ENCODE measurements at places on chromosomes 2 and 18.

GRCh38 chr2:240846873-240847595 is 21.6 kb upstream of the AGXT start:
- DNase-seq = no peak

DNA sequence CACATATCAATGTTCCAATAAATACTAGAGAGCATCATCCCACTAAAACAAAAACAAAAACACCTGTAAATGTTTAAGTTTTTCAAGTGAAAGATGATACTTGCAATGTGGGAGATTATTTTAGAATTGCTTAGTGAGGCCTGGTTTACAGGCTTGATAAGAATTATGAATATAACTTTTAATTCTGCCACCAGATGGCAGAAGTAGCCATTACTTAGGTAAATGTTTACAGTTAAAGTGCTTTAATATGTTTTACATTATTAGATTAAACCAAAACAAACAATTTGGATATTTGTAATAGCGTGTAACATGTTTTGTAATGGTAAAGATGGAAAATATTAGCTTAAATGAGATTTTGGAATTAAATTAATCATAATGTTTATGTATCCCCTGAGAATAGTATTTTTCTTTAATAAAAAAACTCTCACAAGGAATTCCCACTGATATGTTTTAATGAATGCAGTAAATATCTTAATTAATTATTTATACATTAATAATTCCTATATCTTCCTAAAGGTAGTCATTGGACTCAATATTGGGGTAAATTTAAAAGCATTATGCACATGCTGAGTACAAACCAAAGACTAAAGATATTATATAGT is 522.0 kb downstream of the SPAG16 start:
- DNase-seq = no peak

- no peak for DNase-seq
Observed at GRCh38 chr2:24164416-24164973, 10.4 kb upstream of the FAM228A start.

DNA sequence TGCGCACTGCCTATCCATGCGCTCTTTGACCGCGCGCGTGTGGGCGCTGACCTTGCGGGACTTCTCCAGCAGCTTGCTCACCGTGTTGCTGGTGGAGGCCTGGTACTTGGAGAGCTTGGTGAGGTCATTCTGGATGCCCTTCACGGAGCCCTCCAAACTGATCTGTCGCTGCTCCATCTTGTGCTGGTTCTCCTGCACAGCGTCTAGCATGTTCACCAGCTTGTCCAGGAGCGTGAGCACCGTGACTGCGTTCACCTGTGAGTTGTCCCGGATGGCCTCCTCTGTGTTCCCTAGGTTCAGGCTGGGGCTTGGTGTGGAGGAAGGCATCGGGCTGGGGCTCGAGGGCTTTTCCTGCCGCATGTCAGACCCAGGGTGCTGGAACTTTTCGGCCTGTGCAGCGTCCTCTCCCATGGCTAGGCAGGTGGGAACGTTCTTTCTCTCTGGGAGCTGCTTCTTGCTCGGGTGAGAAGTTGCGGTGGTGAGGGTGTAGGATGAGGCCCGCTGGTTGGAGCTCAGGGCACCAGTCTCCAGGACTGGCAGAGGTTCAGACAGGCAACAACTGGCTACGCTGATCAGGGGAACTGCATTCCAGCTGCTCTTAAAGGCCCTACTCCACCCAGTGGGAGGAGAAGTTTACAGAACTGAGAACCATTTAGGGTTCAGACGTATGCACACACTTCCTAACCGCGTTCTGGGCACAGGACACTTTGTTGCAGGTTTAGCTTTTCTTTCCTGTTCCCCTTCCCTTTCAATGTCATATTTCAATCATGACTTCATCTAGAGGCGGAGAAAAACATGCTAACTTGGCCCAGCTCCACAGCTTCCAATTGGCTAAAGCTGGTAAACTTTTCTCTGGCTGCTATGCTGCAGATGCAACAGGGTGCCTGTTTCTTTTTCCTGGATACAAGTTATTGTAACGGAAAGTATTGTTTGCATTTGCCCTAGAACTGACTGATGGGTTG is at the start of gene CAVIN2:
TSS of gene CAVIN2 (minus strand) at position 574 of the 962 bp plus-strand sequence. CDS start at position 411, 163 bp downstream.
- no peak for DNase-seq

- DNase-seq = no peak
Observed at GRCh38 chr2:3633982-3634595, 23.9 kb upstream of the ALLC start.

DNA sequence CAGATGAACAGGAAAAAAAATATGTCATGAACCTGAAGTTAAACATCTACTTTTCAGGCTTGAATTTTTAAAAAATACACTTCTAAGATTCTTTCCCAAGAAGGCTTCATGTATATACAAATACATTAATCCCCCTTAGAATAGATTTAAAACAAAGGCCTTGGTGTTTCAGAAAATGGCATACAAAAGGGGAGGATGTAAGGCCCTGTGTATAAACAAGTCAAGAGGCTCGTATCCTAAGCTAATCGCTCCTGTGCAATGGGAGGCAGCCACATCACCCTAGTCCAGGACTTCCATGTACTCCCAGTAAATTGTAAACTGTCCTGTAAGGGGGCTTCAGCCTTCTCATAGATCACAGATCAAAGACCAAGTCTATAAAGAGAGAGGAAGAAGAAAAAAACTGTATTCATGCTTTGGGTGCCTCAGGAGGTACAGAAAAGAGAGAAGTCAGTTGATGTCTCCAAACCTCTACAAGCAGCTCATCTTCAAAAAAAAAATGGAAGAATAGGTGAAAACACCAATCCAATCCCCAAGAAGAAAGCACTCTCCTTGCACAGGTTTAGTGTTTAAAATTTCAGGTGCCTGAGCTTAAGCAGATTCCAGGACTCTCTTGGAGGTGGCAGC is 53.9 kb downstream of the ANKRD44 start:
- no peak for DNase-seq

DNA sequence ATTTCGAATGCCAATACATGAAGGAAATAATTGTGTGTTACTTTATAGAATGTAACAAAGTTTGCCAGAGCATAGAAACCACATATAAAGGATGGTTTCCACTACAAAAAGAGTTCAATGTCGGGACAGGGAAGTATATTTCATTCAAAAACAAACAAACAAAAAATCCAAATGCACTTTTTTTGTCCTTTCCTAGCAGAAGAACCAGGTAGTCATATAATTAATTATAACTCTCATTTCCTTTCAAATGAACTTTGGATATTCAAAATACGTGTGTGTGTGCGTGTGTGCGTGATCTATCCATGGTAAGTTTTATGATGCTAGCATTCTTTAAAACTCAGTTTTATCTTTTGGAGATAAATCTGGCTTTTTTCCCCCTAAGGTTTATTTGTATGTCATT is 8.3 kb downstream of the FN1 start:
- no peak for DNase-seq

- no peak for DNase-seq
Observed at GRCh38 chr2:171317492-171318125, 116.2 kb downstream of the METTL8 start.

GRCh38 chr2:48414980-48415835 is 114.7 kb upstream of the STON1 start:
- no peak for DNase-seq

- no peak for DNase-seq
Observed at GRCh38 chr18:43606795-43607194, 329.5 kb upstream of the SYT4 start.

DNA sequence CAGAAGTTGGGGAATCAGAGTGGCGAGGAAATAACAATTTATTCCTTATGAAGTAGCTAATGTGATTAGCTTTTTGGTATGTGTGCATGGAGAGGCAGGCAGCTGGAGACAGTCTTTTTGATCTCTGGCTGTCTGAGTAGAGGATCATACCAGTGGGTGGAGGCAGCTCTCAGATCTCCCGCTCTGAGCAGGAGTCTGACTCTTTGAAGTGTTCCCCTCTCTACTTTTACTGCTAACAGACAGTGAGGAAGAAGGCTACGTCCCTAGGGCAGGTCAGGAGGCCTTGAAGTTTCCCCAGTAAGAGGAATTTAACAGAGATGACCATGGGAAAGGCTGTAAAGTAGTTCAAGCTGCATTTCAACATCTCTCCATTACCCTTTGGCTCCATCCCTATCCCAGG is 111.9 kb upstream of the REG3A start:
- DNase-seq = no peak

GRCh38 chr18:54530285-54530684 is 60.8 kb upstream of the DYNAP start:
- no peak for DNase-seq

DNA sequence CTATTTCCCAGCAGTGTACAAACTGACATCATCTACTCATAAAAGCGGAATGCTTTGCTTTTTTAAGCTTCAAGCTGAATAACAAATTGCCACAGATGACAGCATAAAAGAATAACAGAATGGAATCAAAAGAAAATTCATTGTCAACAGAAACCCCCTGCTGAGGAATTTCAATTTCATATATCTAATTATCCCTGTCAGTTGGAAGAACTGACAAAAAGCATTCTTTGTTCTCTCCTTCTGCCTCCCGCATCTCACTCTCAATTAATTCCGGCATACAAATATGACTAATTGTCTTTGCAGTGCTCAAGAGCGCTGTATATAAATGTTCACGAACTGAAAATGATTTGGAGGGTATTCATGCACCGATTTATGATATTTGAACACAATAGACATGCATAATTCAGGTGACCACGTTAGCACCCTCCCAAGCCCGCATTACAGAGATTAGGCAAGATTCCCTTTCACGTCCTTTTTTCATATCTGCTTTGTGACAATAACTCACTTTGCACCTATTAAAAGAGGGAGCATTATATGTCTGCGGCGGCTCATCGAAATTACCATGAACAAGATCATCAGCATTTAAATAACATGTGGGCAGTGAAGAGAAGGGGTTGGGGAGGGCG is 277.7 kb upstream of the SALL3 start:
- no peak for DNase-seq

- no peak for DNase-seq
Observed at GRCh38 chr2:126634273-126634861, 21.6 kb upstream of the GYPC start.

DNA sequence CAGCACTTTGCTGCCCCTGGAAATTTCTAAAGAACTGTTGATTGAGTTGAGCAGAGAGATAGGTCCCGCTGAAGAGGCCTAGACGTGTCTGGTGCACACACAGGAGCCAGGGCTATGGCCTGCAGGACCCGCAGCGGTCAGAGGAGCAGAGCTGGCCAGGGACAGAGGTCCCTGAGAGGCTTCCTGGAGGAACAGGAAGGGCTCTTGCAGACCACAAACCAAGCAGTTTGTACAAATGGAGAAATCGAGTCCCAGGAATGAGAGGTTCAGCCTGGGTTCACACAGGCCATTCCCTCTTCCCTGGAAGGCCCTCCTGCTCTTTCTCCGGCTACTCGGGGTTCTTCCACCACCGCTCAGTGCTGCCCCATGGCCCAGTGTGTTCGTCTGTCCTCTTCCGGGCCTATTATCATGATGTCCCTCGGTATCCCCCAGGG is 1.2 kb upstream of the BIN1 start:
- DNase-seq = no peak

DNA sequence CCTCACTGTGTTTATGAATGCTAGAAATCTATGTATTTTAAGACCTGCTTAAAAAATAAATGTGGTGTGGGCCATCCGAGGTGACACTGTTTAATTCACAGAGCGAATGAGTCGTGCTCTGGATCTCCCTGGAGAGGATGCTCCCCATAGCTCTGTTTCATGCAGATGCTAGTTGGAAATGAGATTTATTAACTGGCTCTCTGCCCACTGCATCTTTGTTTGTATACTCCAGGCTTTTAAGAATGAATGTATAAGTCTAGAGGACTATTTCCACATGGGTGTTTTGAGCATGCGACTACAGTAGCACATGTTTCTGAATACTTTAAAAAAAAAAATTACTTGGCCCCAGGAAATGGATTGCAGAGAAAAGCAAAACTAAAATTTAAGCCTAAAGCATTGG is 3.9 kb downstream of the MAPRE2 start:
- DNase-seq = no peak

GRCh38 chr2:33665039-33665438 is 65.9 kb upstream of the FAM98A start:
- no peak for DNase-seq

- DNase-seq = no peak
Observed at GRCh38 chr2:71907503-71907902, 240.2 kb downstream of the CYP26B1 start.

DNA sequence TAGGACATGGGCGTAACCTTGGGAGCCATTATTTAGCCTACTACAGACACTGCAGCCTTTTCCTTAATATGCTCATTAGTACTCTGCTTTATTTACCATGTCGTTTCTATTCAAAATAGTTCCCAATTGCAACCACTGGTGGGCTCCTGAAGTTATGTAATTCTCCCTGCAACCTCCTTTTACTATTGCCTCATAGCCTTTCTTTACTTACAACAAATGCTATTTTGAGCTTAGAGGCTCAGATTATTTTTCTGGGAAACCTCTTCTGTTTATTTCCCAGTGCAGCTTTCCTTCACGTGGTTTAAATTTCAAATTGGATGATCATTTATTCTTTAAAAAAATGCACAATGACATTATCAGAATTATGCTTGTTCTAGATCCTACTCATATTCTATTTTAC is 492.3 kb upstream of the TMEFF2 start:
- DNase-seq = no peak

DNA sequence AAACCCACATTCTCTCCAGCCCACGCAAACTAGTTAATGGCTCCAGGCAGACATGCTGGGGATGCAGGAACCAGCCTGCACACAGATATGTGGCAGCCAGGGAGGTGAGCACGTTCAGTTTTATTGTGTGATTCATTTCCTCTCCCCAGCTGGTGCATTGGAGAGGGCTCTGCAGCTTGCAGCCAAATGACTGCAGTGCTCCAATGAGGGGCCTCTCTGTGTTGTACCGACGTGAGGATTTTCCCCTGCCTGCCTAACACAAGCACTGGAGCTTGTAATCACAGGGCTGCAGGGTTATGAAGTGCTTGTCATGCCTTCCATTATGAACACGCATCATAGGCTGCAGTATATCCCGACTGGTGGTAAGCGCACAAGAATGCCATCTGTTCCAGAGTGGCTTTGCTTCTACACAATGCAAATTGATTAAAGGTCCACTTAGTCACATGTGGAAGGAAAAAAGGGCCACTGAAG is 92.3 kb upstream of the THUMPD2 start:
- DNase-seq = peak; percentile 90

DNA sequence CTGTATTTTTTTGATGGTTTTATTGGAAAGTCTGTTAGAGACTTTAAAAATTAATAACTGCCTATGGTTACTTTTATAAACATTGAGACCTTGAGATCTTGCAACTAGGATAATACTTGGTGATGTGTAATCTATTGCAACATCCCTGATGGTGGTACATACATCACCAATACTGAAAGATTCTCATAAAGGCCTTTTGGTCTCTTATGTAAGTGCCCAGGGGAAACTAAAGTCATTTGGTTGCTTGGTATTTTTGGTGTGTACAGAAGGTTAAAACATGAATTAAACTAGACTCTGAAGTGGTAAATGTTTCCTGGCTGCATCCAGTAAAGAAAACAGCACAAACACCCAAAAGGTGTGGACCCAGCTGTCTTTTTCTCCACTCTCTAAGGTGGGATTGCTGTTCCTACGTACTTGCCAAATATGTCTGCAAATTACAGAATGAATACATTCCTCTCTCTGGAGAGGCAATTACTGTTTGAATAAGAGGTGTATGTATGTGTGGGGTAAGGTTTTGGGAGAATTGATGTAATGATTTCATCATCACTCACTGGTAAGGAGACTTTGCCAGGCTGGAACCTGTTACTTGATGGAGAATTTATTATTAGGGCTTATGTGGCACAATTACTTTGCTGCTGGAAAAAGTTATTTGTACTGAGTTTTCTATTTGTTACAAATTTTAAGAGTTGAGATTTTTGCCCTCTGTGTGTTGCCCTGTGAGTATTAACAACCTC is 3.6 kb downstream of the B3GNT2 start:
- no peak for DNase-seq
